ENCODE measurements at places on chromosomes 6 and 20. TPM values are rescaled to one million over a fixed set of nuclear protein-coding genes. Genes with fewer than 3 reads are reported as not detected.
A peak's percentile ranks its signal among the peaks of the same experiment; 100 is the strongest.

The TFAP2B gene
- not detected for total RNA-seq

The CFAP206 gene
- total RNA-seq = not detected

The SOX18 gene
- 186 TPM for total RNA-seq

The RPP40 gene
- 3.6 TPM for total RNA-seq

DNA sequence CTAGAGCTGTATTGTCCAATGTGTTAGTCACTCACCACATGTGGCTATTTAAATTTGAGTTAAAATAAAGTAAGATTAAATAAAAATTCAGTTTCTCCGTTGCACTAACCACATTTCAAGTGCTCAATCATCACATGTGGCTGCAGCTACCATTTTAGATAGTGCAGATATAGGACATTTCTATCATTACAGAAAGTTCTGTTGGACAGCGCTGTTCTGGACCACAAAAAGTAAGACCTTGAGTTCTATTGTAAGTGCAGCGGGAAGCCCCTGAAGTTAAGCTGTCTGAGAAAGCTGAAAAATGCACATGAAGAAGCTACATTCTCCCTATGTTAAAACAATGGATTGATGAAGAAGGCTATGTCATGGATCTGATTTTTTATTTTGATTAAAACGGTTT is 1.1 kb downstream of the ORC3 start:
- H3K27me3 ChIP-seq = no peaks in the 10 kb centered on the region
- H3K4me1 ChIP-seq = peaks cover 14% of the 10 kb centered on the region

DNA sequence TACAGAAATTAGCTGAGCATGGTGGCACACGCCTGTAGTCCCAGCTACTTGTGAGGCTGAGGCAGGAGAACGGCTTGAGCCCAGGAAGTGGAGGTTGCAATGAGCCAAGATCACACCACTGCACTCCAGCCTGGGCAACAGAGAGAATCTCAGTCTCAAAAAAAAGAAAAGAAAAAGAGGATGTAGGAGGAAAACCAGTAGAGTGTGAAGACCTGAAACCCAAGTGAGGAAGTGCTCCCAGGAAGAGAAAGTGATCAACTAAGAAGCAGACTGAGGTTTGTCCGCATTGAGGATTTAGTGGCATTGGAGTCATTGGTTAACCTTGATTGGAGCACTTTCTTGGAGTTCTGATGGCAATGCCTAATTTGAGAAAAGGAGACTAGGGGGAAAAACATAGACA is 20.6 kb upstream of the TASP1 start:
- peaks cover 1% of the 10 kb centered on the region for H3K4me1 ChIP-seq
- no peak overlapping the region for H3K4me3 ChIP-seq
- H3K27ac ChIP-seq = no peak overlapping the region
- DNase-seq = no peak
- no peaks in the 10 kb centered on the region for H3K36me3 ChIP-seq

DNA sequence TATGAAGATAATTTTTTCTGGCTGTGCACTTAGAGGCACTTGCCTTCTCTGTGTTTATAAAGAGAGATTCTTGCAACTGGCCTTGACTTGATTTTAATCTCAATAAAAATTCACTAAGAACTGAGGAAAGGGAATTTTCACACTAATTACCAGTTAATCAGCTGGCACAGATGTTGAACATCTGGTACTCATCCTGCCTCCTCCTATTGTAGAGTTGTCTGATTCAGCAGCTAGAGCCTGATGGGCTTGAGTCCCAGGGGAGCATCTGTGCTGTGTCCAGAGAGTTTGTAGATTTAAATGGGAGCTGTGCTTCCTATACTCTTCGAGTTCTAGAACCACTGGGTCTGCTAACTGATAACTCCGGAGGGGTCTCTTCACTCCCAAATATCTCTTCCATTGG is 284.4 kb upstream of the RNF24 start:
- DNase-seq = no peak
- no peak overlapping the region for H3K4me3 ChIP-seq
- H3K27ac ChIP-seq = no peak overlapping the region
- no peaks in the 10 kb centered on the region for H3K4me1 ChIP-seq
- H3K36me3 ChIP-seq = no peaks in the 10 kb centered on the region
- no peaks in the 10 kb centered on the region for H3K27me3 ChIP-seq

DNA sequence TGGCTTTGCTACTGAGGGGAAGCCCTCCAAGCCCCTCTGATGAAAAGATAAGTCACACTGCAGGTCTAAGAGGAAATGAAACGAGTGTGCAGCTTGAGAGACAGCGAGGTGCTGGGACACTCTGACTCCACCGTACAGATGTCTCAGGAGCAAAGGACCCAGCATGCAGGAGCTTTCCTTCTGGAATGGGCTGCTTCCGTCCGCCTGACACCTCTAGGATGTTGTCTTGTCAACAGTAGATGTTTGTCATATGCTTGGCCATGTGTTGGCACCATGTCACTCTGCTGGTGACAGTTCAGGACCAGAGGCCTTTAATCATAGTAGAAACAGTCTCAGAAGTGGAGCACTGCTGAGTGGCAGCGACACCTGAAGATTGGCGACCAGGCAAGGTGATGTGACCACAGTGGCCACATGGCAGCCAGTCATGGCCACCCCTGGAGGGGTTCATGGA is 46.7 kb downstream of the SLC24A3 start:
- DNase-seq = no peak
- H3K36me3 ChIP-seq = no peaks in the 10 kb centered on the region
- H3K27me3 ChIP-seq = no peaks in the 10 kb centered on the region
- no peak overlapping the region for H3K27ac ChIP-seq
- no peaks in the 10 kb centered on the region for H3K4me1 ChIP-seq

DNA sequence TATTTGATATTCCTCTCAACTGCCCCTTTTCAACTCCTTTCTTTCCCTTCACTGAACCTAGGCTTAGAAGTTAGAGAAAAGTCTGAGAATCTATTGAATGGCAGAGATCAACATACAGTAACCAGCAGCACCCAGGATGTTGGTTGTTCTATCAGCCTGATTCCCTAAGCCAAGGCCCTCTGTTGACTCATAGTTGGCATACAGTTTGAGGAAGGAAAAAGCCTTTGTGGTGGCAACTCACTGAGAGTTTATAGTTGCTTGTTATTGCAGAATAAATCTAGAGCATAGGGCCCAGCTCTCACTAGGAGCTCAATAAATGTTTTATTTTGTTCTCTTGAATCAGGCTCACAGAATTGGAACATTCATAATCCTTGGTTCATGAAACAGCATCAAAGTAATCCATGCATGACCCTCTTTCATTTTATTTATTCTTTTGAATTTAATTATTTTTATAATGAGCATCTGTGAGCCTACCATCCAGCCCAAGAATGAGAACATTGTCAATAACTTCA is 119.1 kb upstream of the ADGRF1 start:
- no peak for DNase-seq
- no peaks in the 10 kb centered on the region for H3K27me3 ChIP-seq
- H3K4me1 ChIP-seq = no peaks in the 10 kb centered on the region
- H3K27ac ChIP-seq = no peak overlapping the region
- H3K36me3 ChIP-seq = no peaks in the 10 kb centered on the region
- H3K4me3 ChIP-seq = no peak overlapping the region

DNA sequence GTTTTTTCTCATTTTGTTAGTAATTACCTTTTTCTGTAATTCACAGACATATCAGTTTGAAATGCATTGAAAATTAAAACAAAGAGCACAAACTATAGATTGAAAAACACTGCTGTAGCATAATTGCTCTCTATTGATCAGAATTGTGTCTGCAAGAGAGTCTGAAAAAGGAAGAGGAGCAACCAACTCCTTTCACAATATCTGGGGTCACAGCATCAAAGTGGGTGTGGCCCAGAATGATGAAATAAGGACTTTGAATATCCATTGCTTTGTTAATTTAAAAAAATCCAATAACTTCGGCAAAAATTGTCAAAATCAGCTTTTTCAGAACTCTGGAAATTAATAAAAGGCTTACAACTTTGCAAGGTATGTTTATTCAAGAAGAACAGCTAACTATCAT is 99.2 kb downstream of the MYLK4 start:
- H3K27me3 ChIP-seq = no peaks in the 10 kb centered on the region
- no peaks in the 10 kb centered on the region for H3K36me3 ChIP-seq
- H3K4me1 ChIP-seq = peaks cover 2% of the 10 kb centered on the region
- no peak overlapping the region for H3K4me3 ChIP-seq

GRCh38 chr20:47576516-47577033 is 74.9 kb downstream of the NCOA3 start:
- H3K27me3 ChIP-seq = no peaks in the 10 kb centered on the region
- no peaks in the 10 kb centered on the region for H3K36me3 ChIP-seq
- no peaks in the 10 kb centered on the region for H3K4me1 ChIP-seq
- peak; percentile 68 for DNase-seq

- peaks cover 5% of the 10 kb centered on the region for H3K27me3 ChIP-seq
- DNase-seq = no peak
- H3K27ac ChIP-seq = no peak overlapping the region
- H3K36me3 ChIP-seq = no peaks in the 10 kb centered on the region
Measured at GRCh38 chr20:57261457-57262251, 4.8 kb downstream of the BMP7 start.

DNA sequence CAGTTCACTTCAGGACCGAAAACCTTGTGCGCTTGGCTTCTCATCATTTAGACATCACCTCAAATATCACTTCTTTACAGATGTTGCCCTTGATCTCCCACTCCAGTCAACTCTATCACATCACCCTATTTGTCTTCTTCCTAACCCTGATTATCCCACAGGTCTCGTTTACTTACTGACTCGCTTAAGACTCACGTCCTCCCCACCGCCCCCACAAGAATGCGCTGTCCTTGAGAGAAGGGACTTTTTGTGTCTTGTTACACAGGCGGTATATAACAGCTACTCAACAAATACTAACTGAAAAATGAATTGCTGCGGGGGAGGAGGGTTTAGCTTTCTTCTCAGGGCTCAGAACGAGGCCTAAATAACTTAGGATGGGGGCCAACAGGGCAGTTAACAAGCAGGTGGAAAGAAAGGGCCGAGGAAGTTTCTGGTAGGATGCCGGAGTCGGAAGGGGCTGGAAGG is 527 bp downstream of the TOMM34 start:
- DNase-seq = no peak
- H3K27ac ChIP-seq = no peak overlapping the region
- peak overlapping the region; percentile 49 for H3K4me3 ChIP-seq
- H3K27me3 ChIP-seq = no peaks in the 10 kb centered on the region
- no peaks in the 10 kb centered on the region for H3K4me1 ChIP-seq

- H3K27ac ChIP-seq = no peak overlapping the region
- peak; percentile 55 for DNase-seq
- no peak overlapping the region for H3K4me3 ChIP-seq
- peaks cover 3% of the 10 kb centered on the region for H3K36me3 ChIP-seq
- H3K4me1 ChIP-seq = no peaks in the 10 kb centered on the region
Measured at GRCh38 chr6:43200541-43200940, 18.5 kb downstream of the CUL9 start.

GRCh38 chr6:33513213-33513612 is 58.8 kb downstream of the ZBTB9 start:
- DNase-seq = no peak
- H3K36me3 ChIP-seq = no peaks in the 10 kb centered on the region
- no peak overlapping the region for H3K4me3 ChIP-seq
- H3K27me3 ChIP-seq = no peaks in the 10 kb centered on the region
- no peaks in the 10 kb centered on the region for H3K4me1 ChIP-seq

DNA sequence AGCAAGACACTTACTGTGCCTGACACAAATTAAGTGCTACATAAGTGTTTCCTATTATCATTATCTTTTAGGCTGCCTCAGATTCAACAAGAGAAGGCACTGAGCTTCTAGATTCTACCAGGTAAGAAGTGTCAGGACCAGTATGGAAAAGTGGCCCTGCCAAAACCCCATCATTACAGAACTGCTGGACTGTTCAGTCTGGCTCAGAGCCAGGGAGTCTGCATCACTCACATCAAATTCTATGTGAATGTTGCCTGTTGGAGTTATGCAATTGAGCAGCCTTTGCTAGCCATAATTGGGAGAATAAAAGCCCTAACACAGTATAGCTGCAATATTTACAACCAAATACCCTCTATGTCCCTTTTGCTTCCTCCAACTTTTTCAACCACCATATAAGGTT is 70.9 kb downstream of the ATG5 start:
- no peaks in the 10 kb centered on the region for H3K36me3 ChIP-seq
- no peak for DNase-seq
- no peak overlapping the region for H3K4me3 ChIP-seq
- no peaks in the 10 kb centered on the region for H3K27me3 ChIP-seq
- peaks cover 2% of the 10 kb centered on the region for H3K4me1 ChIP-seq

DNA sequence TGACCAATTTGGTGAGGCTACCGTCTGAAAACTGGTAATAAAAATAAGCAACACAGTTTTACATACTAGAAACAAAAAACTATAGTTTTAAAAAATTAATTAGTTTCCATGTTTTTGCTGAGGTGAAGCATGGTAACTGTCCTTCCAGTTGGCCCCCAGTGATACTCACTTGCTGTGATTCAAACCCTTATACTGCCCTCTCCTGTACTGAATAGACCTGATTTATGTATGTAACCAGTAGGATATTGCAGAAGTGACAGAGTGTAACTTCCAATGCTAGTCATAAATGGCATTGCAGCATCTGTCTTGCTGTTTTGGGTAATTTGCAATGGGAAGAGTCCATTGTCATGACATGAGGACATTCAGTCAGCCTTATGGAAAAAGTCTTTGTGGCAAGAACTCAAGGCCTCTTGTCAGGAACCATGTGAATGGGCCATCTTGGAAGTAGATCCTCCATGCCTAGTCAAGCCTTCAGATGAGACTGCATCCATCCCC is 8.9 kb upstream of the CHD6 start:
- H3K27me3 ChIP-seq = no peaks in the 10 kb centered on the region
- no peaks in the 10 kb centered on the region for H3K36me3 ChIP-seq
- H3K4me1 ChIP-seq = no peaks in the 10 kb centered on the region
- DNase-seq = no peak
- H3K4me3 ChIP-seq = no peak overlapping the region

DNA sequence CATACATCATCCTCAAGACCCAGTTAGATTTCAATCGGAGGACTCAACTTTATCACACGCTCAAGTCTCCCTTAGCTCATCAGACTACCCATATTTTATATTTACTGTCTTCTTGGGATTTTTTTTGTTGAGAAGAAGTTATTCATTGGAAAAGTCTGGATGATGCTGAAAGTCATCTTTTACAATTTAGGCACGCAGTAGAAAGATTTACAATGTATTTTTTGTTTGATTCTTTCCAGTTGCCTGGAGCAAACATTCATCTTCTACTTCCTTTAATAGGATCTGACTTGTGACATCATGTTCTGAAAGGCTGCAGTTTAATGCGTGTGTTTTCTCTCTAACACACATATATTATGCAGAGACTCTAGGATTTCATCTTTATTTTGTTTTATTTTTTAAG is 235.7 kb downstream of the DOK5 start:
- H3K27me3 ChIP-seq = no peaks in the 10 kb centered on the region
- no peak overlapping the region for H3K4me3 ChIP-seq
- no peak overlapping the region for H3K27ac ChIP-seq
- H3K36me3 ChIP-seq = no peaks in the 10 kb centered on the region
- no peak for DNase-seq
- no peaks in the 10 kb centered on the region for H3K4me1 ChIP-seq

DNA sequence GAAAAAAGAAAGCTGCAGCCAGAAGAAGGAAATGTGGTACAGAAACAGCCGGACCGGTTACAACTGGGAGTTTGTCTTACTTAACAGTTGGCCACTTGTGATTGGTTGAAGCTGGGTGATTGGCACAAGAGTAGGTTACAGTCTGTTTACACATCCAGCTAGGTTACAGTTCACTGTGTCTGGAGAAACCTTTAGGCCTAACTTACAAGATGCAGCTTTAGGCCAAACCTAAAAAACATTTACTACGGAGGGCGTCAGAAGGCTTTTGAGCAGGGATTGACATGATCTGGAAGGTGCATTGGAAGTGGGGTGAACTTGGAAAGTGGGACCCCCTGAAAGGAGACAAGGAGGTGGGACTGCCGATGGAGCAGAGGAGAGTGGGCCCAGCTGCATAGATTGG is 122.3 kb downstream of the BANF2 start:
- no peaks in the 10 kb centered on the region for H3K36me3 ChIP-seq
- no peaks in the 10 kb centered on the region for H3K4me1 ChIP-seq
- no peak overlapping the region for H3K27ac ChIP-seq
- no peak for DNase-seq
- no peaks in the 10 kb centered on the region for H3K27me3 ChIP-seq
